ENCODE measurements at places on chromosomes 12 and 14.
A peak's percentile ranks its signal among the peaks of the same experiment; 100 is the strongest.

- DNase-seq = no peak
Observed at GRCh38 chr12:115320967-115321366, 637.0 kb upstream of the TBX3 start.

DNA sequence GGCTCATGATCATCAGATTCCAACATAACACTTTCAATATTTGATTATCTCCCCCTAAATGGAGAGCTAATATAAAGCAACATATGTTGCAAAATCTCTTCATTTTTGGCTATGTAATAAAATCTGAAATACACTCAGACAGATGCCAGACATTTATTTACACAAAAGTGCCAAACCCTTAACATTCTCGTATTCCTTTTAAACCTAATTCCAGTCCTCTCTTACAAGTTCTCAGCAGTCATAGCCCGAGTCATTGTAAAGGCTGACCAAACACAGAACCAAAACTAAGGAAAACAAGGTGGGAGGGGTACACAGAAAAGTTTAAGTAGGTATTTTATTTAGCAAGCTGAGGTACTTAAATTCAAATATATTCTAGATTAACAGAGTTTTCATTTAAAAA, 81.4 kb downstream of the LRP6 start:
- no peak for DNase-seq

GRCh38 chr14:60151715-60152114, 13.5 kb downstream of the DHRS7 start:
- no peak for DNase-seq

DNA sequence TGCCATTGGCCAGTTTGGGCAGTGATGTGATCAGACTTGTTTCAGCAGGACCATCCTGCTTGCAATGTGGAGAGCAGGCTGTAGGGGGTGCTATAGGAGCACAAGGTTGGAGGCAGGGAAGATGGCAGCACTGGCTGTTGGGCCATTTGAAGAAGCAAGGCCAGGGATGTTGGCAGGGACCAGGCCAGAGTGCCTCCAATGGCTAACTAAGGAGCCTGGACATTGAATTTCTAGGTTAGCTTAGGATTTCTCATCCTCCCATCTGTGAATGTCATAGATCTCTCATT, 23.5 kb downstream of the FGF23 start:
- DNase-seq = peak; percentile 70

DNA sequence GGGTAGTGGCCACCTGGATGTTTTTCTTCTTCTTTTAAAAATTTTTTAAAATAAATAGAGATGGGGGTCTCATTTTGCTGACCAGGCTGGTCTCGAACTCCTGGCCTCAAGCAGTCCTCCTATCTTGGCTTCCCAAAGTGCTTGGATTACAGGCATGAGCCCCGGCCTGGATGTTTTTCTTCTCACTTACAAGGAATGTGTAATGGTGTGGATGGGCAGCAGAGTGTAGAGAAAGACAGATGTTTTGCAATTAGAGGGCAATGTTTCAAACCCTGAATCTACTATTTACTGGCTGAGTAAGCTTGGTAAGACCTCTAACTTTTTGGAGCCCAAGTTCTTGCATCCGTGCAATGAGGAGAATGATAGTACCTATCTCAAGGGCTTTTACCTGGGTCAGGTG, 48.1 kb downstream of the ADCK1 start:
- no peak for DNase-seq

GRCh38 chr12:120936197-120936596, 32.0 kb upstream of the SPPL3 start:
- DNase-seq = no peak

DNA sequence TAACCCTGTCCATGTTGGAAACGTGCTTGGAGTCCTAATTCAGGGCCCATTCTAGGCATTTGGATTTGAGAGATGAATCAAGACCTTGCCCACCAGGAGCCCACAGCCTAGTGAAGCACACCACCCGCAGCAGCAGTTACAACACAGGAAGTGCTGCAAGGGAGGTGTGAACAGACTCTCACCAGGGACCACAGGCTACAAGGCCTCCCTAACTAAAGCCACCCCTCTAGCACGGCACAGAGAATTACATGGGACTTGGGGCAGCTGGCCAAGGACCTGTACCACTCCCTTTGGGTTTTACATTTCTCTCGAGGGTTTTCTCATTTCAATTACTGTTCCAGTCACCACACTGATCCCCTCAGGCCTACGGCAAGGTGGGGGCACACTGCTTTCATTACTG, 49.5 kb upstream of the FOXN3 start:
- no peak for DNase-seq

DNA sequence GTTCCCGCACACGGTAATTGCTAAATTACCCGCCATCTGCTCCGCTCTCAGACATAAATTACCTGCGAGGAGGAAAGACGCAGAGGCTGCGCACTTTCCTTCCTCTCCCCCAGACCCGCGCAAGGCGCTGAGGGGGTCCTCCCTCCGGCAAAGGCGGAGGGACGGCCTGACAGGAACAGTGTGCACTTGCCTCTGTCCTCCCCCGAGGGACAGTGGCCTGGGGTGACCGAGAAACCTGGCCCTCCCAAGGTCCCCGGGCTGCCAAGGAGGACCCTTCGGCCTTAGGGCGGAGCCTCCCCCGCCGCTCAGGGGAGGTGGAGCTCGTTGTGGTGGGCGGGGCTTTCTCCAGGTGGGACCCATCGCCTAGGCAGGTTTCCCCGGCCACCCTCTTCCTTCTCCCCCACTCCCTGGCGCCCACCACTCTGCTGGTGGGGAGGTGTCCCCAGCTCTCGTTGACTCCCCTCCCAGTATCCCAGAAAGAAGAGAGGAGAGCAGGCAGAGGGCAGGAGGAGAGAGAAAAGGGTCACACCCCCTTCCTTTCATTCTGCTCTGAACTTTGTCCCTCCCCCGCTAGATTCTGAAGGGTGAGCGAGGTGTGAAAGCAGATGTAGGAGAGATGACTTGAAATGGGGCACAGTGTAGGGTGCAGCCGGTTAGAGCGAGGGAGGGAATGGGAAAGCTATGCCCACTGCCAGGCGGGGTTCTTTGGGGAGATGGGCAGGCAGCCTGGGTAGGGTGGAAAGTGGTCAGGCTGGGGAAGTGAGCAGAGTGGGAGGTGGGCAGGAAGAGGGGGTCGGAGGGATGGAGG, 11.4 kb upstream of the CALCOCO1 start:
- DNase-seq = peak; percentile 88

DNA sequence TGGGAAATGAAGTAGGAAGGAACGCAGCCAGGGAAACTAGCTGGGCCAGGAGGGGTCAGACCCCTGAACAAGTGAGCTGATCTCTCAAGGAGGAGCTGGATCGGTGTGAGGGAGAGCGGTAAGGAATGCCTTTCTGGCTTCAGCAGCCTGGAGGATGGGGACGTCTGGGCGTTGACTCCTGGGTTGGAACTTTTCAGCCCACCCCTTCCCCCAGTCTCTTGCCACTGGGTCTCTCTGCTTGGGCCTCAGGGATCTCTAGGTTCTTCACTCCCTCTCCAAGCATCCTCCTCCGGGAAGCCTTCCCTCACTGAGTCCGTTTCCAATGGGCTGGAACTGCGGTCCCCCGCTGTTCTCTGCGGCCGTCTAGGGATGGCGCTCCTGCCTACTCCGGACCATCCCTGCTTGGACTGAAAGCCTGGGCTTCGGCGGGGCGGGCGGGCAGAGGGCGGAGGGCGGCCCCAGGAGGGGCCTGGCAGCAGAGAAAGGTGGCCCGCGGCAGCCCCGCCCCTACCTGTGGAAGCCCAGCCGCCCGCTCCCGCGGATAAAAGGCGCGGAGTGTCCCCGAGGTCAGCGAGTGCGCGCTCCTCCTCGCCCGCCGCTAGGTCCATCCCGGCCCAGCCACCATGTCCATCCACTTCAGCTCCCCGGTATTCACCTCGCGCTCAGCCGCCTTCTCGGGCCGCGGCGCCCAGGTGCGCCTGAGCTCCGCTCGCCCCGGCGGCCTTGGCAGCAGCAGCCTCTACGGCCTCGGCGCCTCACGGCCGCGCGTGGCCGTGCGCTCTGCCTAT, at the start of gene KRT7:
Gene KRT7, plus strand, starts transcription at position 570 of the 788 bp plus-strand sequence. Its CDS starts 54 bp downstream, at position 624.
- DNase-seq = peak; percentile 59

- no peak for DNase-seq
Observed at GRCh38 chr14:26896447-26896846, 298.6 kb upstream of the NOVA1 start.

- no peak for DNase-seq
Observed at GRCh38 chr14:68587931-68588330, 204.9 kb downstream of the ZFP36L1 start.

DNA sequence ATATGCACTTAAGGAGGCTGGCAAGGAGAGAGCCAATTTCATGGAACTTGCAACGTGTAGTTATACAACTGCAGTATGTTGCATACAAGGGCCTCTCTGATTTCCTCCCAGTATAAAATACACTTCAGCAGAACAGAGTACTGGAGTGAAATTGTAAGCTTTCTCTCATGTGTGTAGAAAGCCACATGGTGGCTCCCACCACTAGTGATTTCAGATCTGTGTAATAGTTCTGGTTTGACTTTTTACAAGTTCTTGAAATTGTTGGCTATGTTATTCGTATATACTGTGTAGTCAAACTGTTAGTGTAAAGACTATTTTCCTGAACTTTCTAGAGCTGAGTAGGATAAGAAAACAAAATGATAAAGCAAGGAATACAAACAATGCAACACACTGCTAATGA, 16.4 kb upstream of the LMO3 start:
- DNase-seq = no peak

GRCh38 chr12:48973941-48974673, 2.6 kb upstream of the WNT10B start:
- DNase-seq = peak; percentile 73

GRCh38 chr12:19908830-19909229, 459.5 kb upstream of the PDE3A start:
- DNase-seq = no peak

- DNase-seq = no peak
Observed at GRCh38 chr12:77610446-77610845, 220.2 kb upstream of the NAV3 start.

GRCh38 chr14:38536376-38537038, 280.6 kb upstream of the CLEC14A start:
- peak; percentile 23 for DNase-seq

DNA sequence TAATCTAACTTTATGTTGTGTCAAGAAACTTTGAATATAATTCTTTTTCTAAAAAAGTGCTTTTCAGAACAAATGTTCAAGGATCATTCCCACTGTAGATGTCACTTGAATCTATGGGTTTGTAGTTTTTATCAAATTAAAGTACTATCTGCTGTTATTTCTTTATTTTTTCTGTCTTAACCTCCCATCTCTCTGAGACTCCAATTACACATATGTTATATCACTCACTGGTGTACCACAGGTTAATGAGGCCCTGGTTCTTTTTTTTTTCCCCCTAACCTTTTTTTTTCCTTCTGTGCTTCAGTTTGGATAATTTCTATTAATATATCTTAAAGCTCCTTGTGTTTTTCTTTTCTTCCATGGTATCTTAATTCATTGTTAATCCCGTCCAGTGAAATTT, 279.9 kb upstream of the RGS6 start:
- no peak for DNase-seq

DNA sequence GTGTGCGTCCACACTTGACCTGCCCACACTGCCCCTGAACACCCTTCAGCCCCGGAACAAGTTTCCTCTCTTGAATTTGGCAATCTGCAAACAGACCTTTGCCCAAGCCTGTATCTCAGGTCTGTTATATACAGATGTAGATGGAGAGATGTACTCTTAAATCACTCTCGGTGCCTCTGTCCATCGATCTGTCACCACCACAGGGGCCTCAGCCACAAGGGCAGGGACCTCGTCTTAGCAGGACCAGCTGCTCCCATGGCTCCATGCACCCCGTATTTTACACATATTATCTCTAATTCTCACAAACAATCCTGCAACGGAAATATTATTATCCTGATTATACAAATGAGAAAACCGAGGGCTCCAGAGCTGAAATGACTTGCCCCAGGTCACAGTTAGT, 313.4 kb downstream of the BCL11B start:
- no peak for DNase-seq

DNA sequence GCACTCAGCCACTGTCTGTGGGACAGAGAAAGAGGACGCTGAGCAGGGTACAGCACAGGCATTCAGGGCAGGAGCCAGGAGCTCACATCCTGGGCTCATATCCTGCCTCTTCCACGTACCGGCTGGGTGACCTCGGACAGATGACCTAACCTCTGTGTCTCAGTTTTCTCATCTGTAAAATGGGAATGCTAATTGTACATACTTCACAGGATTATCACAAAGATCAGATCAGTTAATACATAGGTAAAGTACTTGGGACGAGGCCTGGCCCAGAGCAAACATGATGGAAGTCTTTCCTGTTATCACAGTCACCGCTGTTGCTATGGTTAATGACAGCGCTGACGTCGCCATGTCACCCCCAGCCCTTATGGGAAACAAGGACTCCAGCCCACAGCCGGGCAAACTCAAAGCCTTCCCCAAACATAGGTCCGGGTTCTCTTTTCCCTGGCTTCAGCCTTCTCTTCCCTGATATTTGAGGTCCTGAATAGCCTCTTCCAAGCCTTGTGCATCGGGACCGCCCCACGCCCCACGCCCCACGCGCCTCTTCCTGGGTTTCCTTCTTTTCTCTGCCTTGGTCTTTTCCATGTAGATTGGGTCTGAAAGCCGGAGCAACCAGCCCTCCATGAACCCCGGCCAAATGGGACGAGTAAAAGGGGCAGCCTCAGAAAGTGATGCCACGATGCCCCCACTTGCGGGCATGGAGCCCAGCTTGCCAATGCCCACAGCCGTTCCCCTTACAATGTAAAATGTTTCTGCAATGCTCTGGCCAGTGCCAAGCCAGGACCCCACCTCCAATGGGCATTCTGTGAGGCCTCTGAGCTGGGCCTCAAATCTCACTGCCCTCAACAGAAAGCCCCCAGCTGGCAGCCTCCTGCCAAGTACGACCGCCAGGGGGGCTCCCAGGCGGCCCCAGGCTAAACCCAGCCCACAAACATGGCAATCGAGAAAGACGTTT, 125.4 kb downstream of the RFLNA start:
- DNase-seq = no peak

- DNase-seq = no peak
Observed at GRCh38 chr14:44896275-44897040, 65.3 kb downstream of the KLHL28 start.

DNA sequence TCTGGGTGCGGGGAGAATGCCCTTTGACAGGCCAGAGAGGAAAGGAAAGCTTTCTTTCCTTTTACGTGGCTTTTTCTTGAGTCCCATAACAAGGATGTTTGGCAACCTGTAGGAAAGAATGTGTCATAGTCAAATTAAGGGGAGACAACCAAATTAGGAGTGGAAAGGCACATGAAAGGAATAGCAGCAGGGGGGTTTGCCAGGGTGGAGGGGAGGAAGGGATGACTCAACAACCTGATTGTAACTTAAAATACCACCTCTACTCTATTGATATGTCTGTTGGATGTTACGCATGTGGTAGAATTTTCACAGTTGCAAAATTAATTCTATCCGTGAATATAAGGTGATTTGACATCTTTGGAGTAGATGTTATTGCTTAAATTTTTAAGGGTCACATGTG, 28.5 kb upstream of the MYBPC1 start:
- DNase-seq = peak; percentile 80

GRCh38 chr12:78330131-78330530, 499.4 kb downstream of the NAV3 start:
- DNase-seq = no peak

DNA sequence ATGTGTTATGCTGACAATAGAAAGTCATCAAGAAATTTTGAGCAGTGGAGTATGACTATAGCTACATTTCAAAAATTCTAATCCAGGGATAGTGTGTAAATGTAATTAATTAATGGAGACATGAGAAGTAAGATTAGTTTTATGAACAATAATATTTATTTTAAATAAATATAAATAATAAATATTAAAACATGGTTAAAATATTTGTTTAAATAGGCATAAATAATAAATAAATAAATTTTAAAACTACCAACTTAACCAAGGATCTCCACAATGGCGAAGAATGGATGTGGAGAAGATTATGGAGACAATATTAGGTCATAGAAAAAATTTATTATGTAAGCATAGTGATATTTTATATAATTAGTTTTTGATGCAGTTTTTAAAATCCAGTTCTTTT, 588.2 kb upstream of the NOVA1 start:
- DNase-seq = no peak
